ENCODE measurements at places on chromosomes 7 and 10.

DNA sequence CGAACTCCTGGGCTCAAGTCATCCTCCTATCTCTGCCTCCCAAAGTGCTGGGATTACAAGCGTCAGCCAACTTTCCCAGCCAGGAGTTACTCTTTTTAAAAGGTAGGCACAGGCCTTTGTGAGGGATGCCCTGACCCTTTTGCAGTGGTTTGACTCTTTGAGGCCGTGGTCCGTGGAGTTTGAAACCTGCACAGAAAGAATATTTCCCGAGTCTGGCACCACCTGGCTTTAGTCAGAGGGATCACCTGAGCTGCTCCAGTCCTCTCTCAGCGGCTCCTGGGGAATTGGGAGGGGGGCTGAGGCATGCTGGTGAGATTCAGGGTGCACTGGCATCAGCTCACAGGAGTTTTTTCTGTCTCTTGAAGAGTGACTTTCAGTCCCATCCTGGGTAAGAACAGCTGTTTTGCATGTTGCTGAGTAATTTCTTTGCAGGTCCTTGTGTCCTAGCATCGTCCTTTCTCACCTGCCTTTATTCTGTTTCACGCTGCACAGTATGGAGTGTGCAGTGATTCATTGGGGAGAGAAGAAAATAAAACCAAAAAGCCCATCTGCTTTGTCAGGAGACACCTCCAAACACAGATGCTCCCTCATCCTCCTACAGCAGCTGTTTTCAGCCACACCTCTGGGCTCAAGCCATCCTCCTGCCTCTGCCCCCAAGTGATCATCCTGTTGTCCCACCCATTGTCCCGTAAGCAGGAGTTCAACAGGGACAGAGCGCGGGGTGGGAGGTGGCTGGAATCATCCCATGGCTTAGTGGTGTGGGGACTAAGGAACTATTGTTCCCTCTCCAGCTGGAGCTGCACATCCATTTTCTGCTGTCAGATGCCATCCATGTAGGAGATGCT lies 284.7 kb downstream of the CAMK1D start:
- DNase-seq = no peak

GRCh38 chr10:108425283-108425964 lies 1260.9 kb upstream of the SORCS1 start:
- DNase-seq = no peak

DNA sequence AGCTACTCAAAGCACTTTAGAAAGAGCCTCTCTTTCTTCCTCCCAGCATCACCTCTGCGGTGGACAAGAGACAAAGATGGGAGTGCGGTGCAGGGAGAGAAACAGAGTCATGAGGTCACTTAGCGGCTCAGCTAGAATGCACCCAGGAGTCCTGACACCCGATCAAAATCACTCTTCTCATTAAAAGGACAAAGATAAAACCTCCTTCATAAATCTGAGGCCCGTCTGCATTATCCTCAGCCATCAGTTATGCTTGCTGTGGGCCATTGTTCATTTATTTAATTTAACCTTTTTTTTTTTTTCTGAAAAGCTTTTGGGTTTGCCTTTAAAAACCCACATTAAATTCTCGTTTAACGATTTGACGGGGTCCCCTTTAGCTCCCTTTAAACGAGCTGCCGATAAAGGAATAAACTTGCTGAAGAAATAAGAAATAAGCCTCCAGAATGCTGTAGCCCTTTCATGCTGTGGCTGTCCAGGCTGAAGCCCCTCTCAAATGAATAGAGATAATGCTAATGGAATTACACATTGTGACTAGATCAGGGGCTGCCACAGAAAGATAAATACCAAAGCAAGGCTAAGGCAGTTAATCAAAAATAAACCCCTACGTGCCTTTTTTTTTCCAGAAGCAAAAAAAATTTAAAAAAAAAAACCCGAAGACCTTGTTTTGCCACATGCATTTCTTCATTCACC lies 16.1 kb upstream of the PLXNA4 start:
- DNase-seq = no peak

- DNase-seq = no peak
These were observed 21.0 kb downstream of the SLC13A4 start for GRCh38 chr7:135706858-135707569.

DNA sequence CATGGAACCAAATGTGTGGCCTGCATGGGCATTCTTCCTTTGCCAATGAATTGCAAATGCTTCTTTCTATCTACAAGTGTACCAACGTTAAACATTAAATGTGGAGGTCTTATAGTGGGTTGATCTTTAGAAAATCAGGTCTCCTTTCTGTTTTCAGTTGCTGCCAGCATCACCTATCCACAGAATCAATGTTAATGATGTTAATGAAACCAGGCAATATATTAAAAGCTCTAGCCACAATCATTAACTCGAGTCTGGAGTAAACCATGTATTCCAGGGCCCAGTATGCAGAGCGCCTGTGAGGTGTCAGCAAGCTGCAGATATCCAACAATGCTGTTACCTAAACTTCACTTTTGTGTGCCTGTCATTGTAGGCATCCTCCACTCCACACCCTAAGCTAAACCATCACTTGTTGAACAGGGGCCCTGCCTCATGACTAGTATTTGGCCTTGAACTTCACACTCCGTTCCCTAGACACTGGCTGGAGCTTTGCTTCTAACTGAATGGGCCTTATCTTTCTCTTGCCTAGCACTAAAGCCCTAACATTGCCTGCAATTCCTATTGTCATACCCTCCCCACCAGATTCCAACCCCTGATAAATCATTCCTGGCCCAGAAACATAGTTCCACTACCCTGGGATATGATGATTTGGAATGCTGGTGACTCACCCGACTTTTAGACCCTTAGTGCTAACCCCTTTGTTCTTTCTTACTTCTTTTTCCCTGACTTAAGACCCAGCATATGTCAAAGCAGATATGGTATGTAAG lies 24.3 kb upstream of the ITGB8 start:
- DNase-seq = no peak

GRCh38 chr7:112081778-112082177 lies 124.4 kb downstream of the DOCK4 start:
- no peak for DNase-seq

DNA sequence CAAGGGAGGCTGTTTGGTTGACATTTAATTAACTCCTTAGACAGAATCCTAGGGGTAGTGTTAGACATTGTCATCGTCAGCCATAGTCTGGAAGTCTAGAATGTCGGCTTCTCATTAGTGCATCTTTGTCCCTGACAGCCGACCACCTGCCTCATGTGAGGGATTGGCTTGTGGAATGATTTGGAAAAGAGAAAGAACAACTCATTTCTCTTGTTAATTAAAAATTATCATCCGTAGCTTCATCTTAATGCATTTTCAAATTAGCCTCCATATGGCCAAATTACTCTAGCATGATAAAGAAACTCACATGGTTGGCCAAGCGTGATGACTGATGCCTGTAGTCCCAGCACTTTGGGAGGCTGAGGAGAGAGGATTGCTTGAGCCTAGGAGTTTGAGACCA lies 97.7 kb upstream of the PARD3 start:
- DNase-seq = no peak

DNA sequence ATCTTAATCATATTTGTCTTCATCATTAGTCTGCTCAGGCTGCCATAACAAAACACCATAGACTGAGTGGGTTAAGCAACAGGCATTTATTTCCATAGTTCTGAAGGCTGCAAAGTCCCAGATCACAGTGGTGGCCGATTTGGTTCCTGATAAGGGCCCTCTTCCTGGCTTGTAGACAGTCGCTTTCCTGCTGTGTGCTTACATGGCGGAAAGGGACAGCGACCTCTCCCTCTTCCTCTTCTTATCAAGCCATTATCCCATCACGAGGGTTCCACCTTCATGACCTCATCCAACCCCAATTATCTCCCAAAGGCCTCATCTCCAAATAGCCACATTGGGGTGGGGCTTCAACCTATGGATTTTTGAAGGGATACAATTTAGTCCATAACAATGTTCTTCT lies 84.0 kb downstream of the LYZL1 start:
- DNase-seq = no peak

GRCh38 chr7:144854839-144855424 lies 19.1 kb upstream of the TPK1 start:
- DNase-seq = peak; percentile 14

DNA sequence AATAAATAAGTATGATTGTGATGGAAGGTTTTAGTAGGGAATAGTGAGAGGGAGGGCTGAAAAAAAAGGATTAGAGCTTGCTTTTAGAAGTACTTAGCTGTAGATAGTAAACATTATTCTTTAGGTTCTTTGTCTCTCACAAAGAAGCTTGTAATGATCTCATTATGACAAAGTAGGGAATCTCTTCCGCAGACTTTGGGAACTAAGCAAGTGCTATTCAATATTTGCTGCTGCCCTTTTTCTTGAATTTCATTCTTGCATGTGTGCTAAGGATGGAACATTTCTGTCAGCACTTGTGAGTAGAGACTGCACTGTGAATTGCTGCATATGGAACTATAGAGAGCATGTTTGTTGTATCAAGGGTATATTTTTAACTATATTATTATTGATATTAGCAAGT lies 173.4 kb downstream of the ST7 start:
- no peak for DNase-seq

DNA sequence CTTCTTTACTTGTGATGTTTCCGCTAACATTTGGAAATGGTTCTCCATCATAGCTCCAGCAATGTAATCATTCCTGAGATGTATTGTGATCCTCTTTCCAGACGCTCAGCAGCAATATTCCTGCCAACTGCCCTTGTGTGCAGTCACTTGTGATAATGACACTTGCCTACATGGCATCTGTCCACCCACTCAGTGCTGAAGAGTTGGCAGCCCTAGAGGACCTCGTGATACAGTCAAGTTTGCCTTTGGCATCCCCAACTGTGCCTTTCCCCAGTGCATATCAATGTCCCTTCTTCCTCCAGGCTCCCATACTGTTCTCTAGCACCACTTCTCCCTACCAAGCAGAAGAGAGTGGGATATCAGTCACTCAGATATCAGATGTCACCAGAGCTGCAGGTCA lies 64.9 kb downstream of the MYOF start:
- DNase-seq = no peak

GRCh38 chr10:110528224-110528996 lies 30.7 kb downstream of the DUSP5 start:
- no peak for DNase-seq

- peak; percentile 27 for DNase-seq
These were observed 46.6 kb upstream of the GRID1 start for GRCh38 chr10:86413046-86413728.

GRCh38 chr10:98415731-98416119 lies 743 bp upstream of the PYROXD2 start:
- no peak for DNase-seq

GRCh38 chr10:95963202-95963990 lies 55.6 kb downstream of the CC2D2B start:
- no peak for DNase-seq

DNA sequence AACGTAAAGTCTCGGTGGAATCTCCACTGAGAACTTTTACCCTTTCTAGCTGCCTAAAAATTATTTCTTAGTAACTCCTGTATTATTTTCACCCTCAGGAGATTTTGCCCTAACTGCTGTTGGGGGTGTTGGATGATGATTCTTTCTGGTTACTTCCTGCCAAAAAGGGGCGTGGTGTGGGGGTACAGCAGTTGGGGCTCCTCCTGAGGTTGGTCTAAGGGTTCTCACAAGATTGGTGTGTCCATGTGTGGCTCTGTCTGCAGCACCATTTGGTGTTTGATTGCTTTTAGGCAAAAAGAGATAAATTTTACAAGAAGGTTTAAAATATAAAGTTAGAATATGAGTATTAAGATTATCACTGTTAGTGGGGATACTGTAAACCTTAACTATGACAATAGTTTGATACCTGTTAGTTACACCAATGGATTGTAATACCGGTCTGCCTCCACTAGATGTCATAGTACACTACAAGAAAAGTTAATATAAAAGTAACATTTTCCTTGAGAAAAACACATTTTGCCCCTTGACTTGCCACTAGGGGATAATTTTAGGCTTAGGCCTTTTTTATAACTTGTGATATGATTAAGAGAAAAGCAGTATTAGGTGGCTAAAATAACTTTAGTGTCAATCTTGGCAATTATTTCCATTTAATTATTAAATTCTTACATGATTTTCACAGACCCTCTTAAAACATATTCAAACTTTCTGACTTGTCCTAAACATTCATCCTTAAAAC lies 928.7 kb downstream of the IPMK start:
- DNase-seq = peak; percentile 13

- DNase-seq = no peak
These were observed 337.2 kb upstream of the LRGUK start for GRCh38 chr7:133789974-133790373.

- DNase-seq = peak; percentile 33
These were observed 49.8 kb downstream of the PLCE1 start for GRCh38 chr10:94043431-94043990.

DNA sequence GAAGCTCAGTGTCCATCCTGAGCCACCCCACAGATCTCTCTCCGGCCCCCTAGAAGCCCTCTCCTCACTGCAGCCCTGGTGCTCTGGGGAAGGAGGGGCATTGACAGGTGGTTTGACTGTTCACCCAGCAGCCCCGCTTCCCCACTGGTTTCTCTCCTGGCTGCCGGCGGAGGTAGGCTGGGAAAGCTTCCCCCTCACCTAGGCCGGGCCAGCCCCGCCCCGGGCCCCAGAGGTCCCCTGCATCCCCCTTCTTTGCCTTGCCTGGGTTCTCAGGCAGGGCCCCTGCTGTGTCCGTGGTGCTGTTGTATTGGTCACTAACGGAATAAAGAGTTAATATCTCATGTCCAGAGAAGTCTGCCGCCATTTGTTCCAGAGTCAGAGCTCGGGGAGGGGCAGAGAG lies 21.2 kb downstream of the CLEC2L start:
- DNase-seq = no peak

GRCh38 chr10:62778125-62778524 lies 26.4 kb upstream of the ADO start:
- no peak for DNase-seq

DNA sequence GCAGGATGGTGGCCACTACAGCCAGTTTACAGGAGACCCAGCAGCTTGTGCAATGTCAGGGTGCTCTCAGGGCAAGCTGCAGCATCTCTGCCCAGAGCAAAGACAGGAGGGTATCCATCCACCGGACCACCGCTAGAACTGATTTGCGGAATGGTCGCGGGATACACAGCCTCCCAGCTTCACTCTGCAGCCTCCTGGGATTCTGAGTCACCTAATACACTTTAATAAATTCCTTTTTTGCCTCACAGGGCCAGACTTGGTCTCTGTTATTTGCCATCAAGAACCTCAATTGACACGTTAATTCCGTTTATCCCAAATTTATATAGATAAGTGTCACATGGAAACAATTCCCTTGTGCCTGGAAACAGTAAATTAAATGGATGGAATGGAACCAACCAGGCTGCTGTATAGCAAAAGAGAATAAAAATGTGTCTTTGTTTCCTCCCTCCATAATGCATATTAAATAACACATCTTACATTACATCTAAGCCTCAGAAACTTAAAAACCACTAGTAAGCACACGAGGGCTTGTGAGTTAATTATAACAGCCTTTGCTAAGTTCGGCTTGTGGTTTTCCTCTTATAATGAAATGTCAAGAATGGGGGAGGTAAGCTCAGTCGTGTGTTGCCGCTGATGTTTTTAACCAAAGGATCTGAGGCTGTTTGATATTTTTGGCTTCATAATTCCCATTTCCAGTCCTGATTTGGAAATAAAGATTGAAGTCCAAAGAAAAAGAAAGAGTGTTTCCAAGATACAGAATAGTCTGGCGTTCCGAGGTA lies 52.1 kb downstream of the ADRB1 start:
- no peak for DNase-seq

- DNase-seq = no peak
These were observed at the start of gene SEMA3A for GRCh38 chr7:84194484-84195271. Gene SEMA3A (minus strand): TSS chr7:84194789. CDS start chr7:84194586, 203 bp downstream.

GRCh38 chr7:135291809-135292253 lies 58.2 kb downstream of the STRA8 start:
- no peak for DNase-seq

GRCh38 chr7:148856578-148856881 lies 27.6 kb downstream of the EZH2 start:
- no peak for DNase-seq
